ENCODE measurements at places on chromosomes 13 and 19. TPM values are rescaled to one million over a fixed set of nuclear protein-coding genes. Genes with fewer than 3 reads are reported as not detected.

- no peak overlapping the region for H3K27ac ChIP-seq
- no peaks in the 10 kb centered on the region for H3K4me1 ChIP-seq
- no peak overlapping the region for H3K4me3 ChIP-seq
- no peaks in the 10 kb centered on the region for H3K27me3 ChIP-seq
Measured at GRCh38 chr13:46804391-46804815, 7.4 kb upstream of the ESD start.

Gene SLITRK1
- 1.6 TPM for total RNA-seq

Gene WASF3
- 106 TPM for total RNA-seq

DNA sequence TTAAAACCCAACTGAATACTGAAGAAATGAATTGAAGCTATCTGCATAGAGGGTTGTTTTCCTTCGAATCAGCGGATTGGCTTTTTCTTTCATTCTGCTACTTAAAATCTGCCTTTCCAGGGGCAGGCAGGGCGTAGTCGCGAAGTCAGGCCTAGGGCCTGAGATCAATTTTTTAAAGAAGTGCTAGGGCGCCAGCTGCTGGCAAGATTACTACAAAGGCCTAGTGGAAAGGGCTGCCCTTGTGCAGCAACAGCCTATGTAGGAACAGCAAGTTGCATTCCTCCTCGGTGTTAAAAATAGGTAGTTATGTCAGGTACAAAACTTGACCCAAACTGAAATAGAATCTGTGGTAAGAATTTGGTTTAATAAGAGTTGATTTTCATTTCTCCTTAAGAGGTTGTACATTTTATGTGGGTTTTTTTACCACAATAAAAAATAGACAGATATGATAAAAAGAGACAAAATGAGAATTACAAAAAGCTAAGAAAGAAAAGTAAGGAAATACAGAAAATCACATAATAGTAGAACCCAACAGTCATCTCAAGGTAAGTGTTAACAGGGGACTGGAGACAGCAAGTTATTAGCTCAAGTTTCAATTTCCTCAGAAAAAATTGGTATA, 9.5 kb upstream of the URAD start:
- H3K36me3 ChIP-seq: no peaks in the 10 kb centered on the region
- no peak overlapping the region for H3K27ac ChIP-seq
- H3K4me3 ChIP-seq: no peak overlapping the region
- no peaks in the 10 kb centered on the region for H3K4me1 ChIP-seq
- peaks cover 27% of the 10 kb centered on the region for H3K27me3 ChIP-seq

Gene ZNF227
- 37.3 TPM for total RNA-seq

- H3K4me1 ChIP-seq: no peaks in the 10 kb centered on the region
- no peak overlapping the region for H3K4me3 ChIP-seq
- H3K27me3 ChIP-seq: no peaks in the 10 kb centered on the region
- H3K36me3 ChIP-seq: no peaks in the 10 kb centered on the region
- H3K27ac ChIP-seq: no peak overlapping the region
- DNase-seq: no peak
Measured at GRCh38 chr13:103282571-103283450, 216.6 kb upstream of the SLC10A2 start.

Data from neural progenitor cell (in vitro differentiated cells).